ENCODE measurements at places on chromosomes 11 and 22. TPM values are rescaled to one million over a fixed set of nuclear protein-coding genes. Genes with fewer than 3 reads are reported as not detected.
A peak's percentile ranks its signal among the peaks of the same experiment; 100 is the strongest.

- H3K27me3 ChIP-seq = no peaks in the 10 kb centered on the region
- H3K4me3 ChIP-seq = no peak overlapping the region
- DNase-seq = peak; percentile 73
- H3K4me1 ChIP-seq = peaks cover 22% of the 10 kb centered on the region
Measured at GRCh38 chr11:75468534-75469340, 35.7 kb upstream of the KLHL35 start.

GRCh38 chr22:19463008-19463407, 15.5 kb upstream of the C22orf39 start:
- H3K27me3 ChIP-seq = no peaks in the 10 kb centered on the region
- peaks cover 34% of the 10 kb centered on the region for H3K36me3 ChIP-seq
- no peak overlapping the region for H3K27ac ChIP-seq
- no peak overlapping the region for H3K4me3 ChIP-seq
- peaks cover 5% of the 10 kb centered on the region for H3K4me1 ChIP-seq

- DNase-seq = no peak
- peaks cover 7% of the 10 kb centered on the region for H3K27me3 ChIP-seq
- H3K36me3 ChIP-seq = no peaks in the 10 kb centered on the region
- H3K4me1 ChIP-seq = no peaks in the 10 kb centered on the region
- H3K27ac ChIP-seq = no peak overlapping the region
- no peak overlapping the region for H3K4me3 ChIP-seq
Measured at GRCh38 chr11:64150481-64151239, 15.3 kb downstream of the MACROD1 start.

DNA sequence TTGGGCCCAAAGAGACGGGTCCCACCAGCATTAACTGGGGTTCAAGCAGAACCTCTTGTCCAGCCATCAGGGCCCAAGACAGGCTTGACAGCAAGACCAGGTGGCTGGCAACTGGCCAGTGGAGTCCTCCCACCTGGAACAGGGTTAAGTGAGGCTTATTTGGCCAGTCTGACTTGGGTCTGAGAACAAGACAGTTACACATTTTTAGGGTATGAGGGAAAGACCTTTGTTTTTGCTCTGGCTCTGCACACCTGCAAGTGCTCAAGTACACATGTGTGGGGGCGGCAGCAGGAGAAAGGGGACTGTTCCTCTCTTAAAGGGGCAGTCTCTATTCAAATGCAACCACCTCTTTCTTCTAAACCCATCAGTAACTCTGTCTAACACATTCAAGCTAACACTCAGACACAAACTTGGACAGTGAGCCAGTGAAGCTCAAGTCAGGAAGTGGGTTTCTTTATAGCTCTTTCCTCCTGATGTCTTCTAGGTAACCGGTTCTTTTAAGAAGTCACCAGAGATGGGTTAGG, 116.2 kb downstream of the ETS1 start:
- no peak overlapping the region for H3K4me3 ChIP-seq
- H3K27ac ChIP-seq = peak overlapping the region; percentile 10
- DNase-seq = no peak
- peaks cover 42% of the 10 kb centered on the region for H3K36me3 ChIP-seq
- H3K27me3 ChIP-seq = no peaks in the 10 kb centered on the region

- H3K4me1 ChIP-seq = peaks cover 15% of the 10 kb centered on the region
- no peak for DNase-seq
- no peak overlapping the region for H3K27ac ChIP-seq
- no peaks in the 10 kb centered on the region for H3K36me3 ChIP-seq
- H3K27me3 ChIP-seq = no peaks in the 10 kb centered on the region
Measured at GRCh38 chr11:78954261-78954660, 379.6 kb upstream of the NARS2 start.

GRCh38 chr11:129460714-129461113, 85.1 kb downstream of the BARX2 start:
- H3K36me3 ChIP-seq = no peaks in the 10 kb centered on the region
- DNase-seq = no peak
- H3K4me1 ChIP-seq = no peaks in the 10 kb centered on the region

DNA sequence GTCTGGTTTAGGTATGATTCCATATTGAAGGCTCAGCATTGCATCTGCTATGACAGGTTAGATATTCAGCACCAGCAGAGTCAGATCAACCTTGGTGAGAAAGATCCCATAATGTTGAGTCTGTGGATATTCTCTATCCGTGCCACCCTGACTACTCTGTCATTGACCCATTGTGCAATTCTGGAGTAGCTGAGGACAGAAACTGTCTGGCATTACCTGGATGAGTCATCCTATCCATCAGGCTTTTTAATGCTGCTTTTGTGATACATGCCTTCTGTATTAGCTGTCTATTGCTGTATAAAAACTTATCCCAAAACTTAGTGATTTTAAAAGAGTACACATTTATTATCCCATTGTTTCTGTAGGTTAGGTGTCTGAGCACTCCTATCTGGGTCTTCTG, 189.1 kb upstream of the FAT3 start:
- no peak overlapping the region for H3K4me3 ChIP-seq
- H3K27me3 ChIP-seq = no peaks in the 10 kb centered on the region
- H3K4me1 ChIP-seq = no peaks in the 10 kb centered on the region
- no peak overlapping the region for H3K27ac ChIP-seq
- H3K36me3 ChIP-seq = no peaks in the 10 kb centered on the region

GRCh38 chr22:22105364-22105763, 122.8 kb upstream of the TOP3B start:
- no peak overlapping the region for H3K27ac ChIP-seq
- peaks cover 3% of the 10 kb centered on the region for H3K27me3 ChIP-seq
- no peak for DNase-seq
- no peaks in the 10 kb centered on the region for H3K36me3 ChIP-seq
- H3K4me3 ChIP-seq = no peak overlapping the region

GRCh38 chr11:114607753-114608459, 12.3 kb upstream of the NXPE4 start:
- no peaks in the 10 kb centered on the region for H3K4me1 ChIP-seq
- no peaks in the 10 kb centered on the region for H3K27me3 ChIP-seq
- DNase-seq = no peak
- no peak overlapping the region for H3K27ac ChIP-seq
- H3K4me3 ChIP-seq = no peak overlapping the region
- no peaks in the 10 kb centered on the region for H3K36me3 ChIP-seq

- peaks cover 6% of the 10 kb centered on the region for H3K36me3 ChIP-seq
- H3K4me1 ChIP-seq = peaks cover 74% of the 10 kb centered on the region
Measured at GRCh38 chr11:67370351-67371076, 2.9 kb downstream of the CLCF1 start.

DNA sequence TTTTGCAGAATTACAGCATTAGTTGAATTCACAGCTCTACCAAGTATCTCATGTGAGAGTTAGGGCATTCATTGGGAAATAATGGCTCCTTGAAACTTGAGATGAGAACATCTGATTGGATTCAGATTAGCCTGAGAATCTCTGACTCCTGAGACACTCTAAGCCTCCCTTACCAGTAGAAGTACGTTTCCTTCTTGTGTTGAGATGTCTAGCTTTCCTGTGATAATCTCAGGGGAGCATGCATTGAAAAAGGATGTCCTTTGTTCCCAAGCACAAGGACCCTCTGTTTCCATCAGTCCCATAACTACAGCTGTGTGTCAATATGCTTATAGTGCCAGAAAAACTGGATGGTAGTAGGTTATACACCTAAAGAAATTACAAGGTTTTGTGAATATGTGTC, 35.2 kb upstream of the RDX start:
- DNase-seq = no peak
- H3K4me1 ChIP-seq = no peaks in the 10 kb centered on the region
- H3K36me3 ChIP-seq = no peaks in the 10 kb centered on the region
- no peak overlapping the region for H3K4me3 ChIP-seq
- no peaks in the 10 kb centered on the region for H3K27me3 ChIP-seq
- no peak overlapping the region for H3K27ac ChIP-seq

Gene MN1
- 98.6 TPM for total RNA-seq

- H3K27me3 ChIP-seq = no peaks in the 10 kb centered on the region
- no peaks in the 10 kb centered on the region for H3K36me3 ChIP-seq
- H3K4me1 ChIP-seq = no peaks in the 10 kb centered on the region
- no peak overlapping the region for H3K4me3 ChIP-seq
- no peak overlapping the region for H3K27ac ChIP-seq
Measured at GRCh38 chr11:88818978-88819377, 246.8 kb downstream of the GRM5 start.

Gene PACSIN3
- 34.3 TPM for total RNA-seq

DNA sequence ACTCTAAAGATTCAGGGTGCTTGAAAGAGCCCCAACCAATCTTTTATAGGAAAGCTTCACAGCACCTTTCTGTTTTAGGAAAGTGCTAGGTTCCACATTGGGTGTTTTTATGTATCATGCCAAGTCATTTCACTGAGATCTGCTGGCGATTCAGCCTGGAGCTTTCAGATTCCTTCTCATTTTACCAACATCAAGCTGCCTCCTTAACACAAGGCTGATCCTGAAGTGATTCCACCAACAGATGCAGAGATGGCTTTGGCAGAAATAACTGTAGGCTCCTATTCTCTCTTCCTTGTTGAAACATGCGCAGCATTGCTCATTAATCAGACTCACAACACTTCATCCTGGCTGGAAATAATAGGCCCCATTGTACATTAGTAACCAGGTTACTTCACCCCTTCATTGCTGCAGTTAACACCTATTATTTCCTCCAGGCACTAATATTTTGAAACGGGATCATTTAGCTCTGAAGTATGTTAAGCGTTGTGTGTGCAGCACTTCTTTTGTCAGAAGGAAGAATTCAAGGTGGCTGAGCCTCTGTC, 89.0 kb downstream of the OPCML start:
- no peaks in the 10 kb centered on the region for H3K4me1 ChIP-seq
- H3K27me3 ChIP-seq = no peaks in the 10 kb centered on the region
- no peaks in the 10 kb centered on the region for H3K36me3 ChIP-seq
- DNase-seq = no peak

GRCh38 chr11:21631991-21632390, 560.9 kb upstream of the ANO5 start:
- H3K4me1 ChIP-seq = no peaks in the 10 kb centered on the region
- no peak for DNase-seq
- no peaks in the 10 kb centered on the region for H3K27me3 ChIP-seq
- no peak overlapping the region for H3K4me3 ChIP-seq
- H3K27ac ChIP-seq = no peak overlapping the region

DNA sequence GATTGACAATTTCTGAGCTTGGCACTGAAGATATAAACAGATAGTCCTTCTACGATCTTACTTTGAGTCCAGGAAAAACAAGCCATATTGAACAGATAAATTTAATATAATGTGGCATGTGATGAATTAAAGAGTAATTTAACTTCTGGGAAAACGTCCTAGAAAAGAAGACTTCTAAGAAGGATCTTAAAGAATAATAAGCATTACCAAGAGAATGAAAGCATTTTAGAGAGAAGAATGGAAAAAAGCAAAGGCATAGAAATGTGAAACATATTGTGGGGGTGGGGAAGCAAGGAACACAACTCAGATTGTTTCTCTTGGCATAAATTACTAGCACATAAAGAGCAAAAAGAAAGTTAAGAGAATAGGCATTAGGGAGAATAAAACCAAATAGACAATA, 5.4 kb downstream of the DDIAS start:
- H3K27me3 ChIP-seq = no peaks in the 10 kb centered on the region
- H3K27ac ChIP-seq = no peak overlapping the region
- H3K4me1 ChIP-seq = peaks cover 2% of the 10 kb centered on the region
- no peaks in the 10 kb centered on the region for H3K36me3 ChIP-seq
- DNase-seq = no peak

Gene JAML
- not detected for total RNA-seq

DNA sequence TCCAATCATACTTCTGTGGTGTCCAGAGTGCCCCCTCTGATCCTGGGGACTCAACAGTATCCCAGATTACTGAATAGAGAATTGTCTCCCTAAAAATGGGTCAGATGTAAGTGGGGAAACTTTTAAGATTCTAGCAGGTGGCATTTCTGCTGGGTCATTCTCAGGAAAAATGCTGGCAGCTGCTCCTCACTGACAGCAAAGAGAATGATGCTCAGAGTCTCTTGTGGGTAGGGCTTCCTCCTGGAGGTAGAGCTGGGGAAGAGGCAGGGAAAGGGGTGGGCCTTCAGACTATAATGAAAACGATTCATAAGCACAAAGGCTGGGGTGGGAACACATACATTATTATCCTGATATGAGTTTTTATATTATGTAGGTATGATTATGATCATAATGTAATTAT, 647.2 kb downstream of the NELL1 start:
- H3K4me3 ChIP-seq = no peak overlapping the region
- H3K4me1 ChIP-seq = no peaks in the 10 kb centered on the region
- H3K27ac ChIP-seq = no peak overlapping the region
- no peak for DNase-seq
- no peaks in the 10 kb centered on the region for H3K36me3 ChIP-seq

DNA sequence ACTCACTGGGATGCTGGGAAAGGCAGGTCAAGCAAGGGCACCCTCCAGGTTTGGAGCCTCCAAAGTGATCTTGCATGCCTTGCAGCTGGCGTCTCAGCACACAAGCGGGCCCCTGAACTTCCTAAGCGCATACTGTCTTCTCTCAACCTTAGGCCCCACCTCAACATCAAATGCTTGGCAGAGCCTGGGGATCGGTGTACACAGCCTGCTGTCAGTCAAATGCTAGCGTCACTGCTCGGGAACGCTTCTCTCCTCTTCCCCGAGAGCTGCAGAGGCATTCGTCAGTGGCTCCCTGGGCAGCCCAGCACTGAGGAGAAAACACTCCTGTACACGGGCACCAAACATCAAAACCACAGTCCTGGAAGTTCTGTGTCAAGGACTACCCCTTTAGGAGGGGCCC, 124.9 kb downstream of the C11orf58 start:
- H3K4me1 ChIP-seq = no peaks in the 10 kb centered on the region
- H3K27me3 ChIP-seq = no peaks in the 10 kb centered on the region
- no peaks in the 10 kb centered on the region for H3K36me3 ChIP-seq
- no peak for DNase-seq

Gene OR4D6
- not detected for total RNA-seq

- DNase-seq = no peak
- no peaks in the 10 kb centered on the region for H3K36me3 ChIP-seq
Measured at GRCh38 chr11:45265969-45266675, 20.0 kb downstream of the SYT13 start.

DNA sequence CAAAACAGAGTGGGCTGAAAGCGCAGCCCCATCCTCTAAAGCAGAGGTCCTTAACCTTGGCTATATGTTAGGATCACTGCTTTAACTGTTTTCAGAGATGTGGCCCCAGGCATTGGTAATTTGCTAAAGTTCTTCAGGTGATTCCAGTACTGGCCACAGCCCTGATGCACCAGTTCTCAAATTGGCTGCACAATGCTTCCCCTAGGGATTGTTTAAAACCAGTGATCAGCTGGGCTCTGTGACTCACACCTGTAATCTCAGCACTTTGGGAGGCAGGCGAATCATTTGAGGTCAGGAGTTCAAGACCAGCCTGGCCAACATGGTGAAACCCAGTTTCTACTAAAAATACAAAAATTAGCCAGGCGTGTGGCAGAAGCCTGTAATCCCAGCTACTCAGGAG, 8.4 kb upstream of the IRAG1 start:
- H3K27me3 ChIP-seq = no peaks in the 10 kb centered on the region
- DNase-seq = no peak
- H3K27ac ChIP-seq = no peak overlapping the region
- H3K4me3 ChIP-seq = no peak overlapping the region

GRCh38 chr22:22936180-22936914, 48.7 kb downstream of the IGLL5 start:
- no peaks in the 10 kb centered on the region for H3K36me3 ChIP-seq
- H3K27me3 ChIP-seq = no peaks in the 10 kb centered on the region
